Stimulated activated CD4-positive, alpha-beta T cell treated with anti-CD3 and anti-CD28 coated beads, TNF-alpha, amount 100 ng/mL, for 48 hours (primary cell): ENCODE measurements at places on chromosomes 4 and X.

DNA sequence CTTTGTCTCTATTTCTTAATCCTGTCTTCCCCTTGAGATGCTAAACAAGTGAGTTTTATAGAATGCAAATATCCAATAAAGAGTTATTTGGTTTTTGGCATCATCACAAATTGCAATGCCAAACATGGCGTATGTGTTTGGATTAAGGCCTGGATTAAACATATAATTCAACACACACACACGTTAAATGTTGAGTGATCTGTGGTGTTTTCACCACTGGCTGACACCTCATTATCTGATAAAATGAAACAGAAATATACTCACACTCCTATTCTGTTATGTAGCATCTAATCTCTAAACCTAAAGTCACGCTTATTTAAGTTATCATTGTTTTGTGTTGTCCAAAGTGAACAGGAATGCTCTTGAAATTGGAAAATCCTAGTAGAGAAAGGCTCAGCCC lies 506.2 kb downstream of the FSTL5 start:
- DNase-seq: no peak

GRCh38 chr4:161342881-161343568 lies 820.8 kb downstream of the FSTL5 start:
- no peak for DNase-seq

- DNase-seq: no peak
Observed at GRCh38 chrX:24646006-24646405, 1.1 kb downstream of the PCYT1B start.

- no peak for DNase-seq
Observed at GRCh38 chr4:114386637-114387233, 211.9 kb upstream of the UGT8 start.

GRCh38 chrX:15674841-15675489 lies 10.4 kb upstream of the CLTRN start:
- DNase-seq: peak; percentile 70

DNA sequence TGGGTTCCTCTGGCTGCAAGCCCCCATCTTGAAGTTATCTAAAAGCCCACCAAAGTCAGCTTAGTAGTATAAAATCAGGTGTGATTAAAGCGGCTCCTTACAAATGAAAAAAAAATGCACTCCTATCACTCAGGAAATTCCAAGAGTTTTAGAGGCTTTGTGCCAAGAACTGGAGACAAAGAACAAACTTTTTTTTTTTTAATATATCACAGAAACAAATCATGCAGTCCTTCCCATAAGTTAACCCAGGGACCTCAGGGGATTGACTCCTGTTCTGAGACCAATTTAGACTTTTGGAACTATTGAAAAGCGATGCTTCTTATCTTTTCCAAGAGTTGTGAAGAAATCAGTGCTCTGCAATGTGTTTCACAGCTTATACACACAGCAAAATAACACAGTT lies 53.6 kb downstream of the HHIP start:
- DNase-seq: no peak

- DNase-seq: no peak
Observed at GRCh38 chr4:89056953-89057398, at the start of gene FAM13A. TSS of gene FAM13A (minus strand) at chr4:89057185. CDS start at chr4:89056964, 221 bp downstream.

- DNase-seq: no peak
Observed at GRCh38 chr4:80007745-80008149, 65.3 kb downstream of the ANTXR2 start.

- DNase-seq: no peak
Observed at GRCh38 chr4:183130328-183131155, 31.5 kb downstream of the WWC2 start.

DNA sequence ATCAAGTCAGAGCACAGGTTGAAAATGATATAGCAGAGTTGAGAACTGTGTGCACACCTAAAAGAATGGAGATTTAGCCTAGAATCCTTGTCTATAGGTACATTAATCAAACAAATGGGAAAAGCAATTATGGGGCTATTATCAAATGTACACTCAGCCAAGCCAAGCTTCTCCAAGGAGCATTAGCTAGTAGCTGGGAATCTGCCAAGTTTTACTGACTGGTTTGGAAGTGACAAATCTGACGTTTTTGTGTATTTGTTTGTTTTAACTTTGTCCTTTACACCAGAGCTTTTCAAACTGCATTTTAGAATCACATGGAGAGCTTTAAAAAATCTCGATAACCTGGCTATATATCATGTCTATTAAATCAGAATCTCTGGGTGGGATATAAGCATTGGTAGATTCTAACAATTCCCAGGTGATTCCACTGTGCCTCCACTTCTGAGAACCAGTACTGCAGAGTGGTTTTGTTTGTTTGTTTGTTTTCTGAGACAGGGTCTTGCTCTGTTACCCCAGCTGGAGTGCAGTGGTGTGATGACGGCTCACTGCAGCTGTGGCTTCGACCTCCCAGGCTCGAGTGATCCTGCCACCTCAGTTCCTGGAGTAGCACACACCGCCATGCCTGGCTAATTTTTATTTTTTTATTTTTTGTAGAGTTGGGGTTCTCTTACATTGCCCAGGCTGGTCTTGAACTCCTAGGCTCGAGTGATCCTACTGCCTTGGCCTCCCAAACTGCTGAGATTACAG lies 279.8 kb downstream of the UNC5C start:
- no peak for DNase-seq

- no peak for DNase-seq
Observed at GRCh38 chrX:17798921-17799320, 61.6 kb downstream of the SCML1 start.

GRCh38 chr4:142883040-142883832 lies 37.1 kb upstream of the INPP4B start:
- no peak for DNase-seq

DNA sequence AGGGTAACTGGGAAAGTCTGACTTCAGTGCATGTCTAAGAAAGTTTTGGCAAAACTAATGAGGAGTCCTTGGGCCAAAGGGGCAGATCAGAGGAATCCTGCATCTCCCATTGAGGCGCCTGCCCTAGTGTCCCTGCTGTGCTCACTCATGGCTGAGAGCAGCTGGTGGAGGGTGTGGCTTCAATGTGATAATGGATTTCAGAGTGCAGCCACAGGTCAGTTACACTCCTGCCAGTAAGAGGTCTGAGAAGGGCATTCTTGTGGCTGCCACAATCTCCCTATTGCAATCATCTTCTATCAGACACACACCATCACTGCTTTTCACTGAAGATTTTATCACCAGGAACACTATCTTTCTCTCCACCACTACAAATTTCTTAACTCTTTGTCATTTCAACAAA lies 457.1 kb downstream of the MID1IP1 start:
- DNase-seq: no peak

GRCh38 chr4:15753786-15754185 lies 24.3 kb upstream of the CD38 start:
- DNase-seq: no peak

- no peak for DNase-seq
Observed at GRCh38 chrX:153526801-153527200, 9.4 kb downstream of the ATP2B3 start.

GRCh38 chr4:128427832-128428366 lies 140.3 kb upstream of the PGRMC2 start:
- no peak for DNase-seq

DNA sequence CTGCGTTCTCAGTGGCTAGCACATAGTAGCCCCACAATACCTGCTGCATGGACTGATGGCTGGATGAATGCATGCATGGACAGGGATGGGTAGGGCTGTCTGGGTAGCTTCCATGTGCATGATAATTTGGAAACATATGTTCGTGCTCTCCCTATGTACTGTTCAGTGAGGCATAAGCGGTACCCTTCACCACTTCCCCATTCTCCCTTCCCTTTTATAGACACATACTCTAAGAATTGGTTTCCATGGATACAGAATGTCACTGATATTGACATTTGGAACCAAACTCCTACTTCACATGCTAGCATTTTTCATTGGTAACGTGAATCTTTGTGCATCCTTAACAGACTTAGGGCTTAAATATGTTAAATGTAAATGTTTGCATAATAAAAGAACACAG lies 20.4 kb downstream of the USP46 start:
- DNase-seq: no peak

- DNase-seq: no peak
Observed at GRCh38 chr4:157045507-157046127, 30.3 kb upstream of the GLRB start.

- no peak for DNase-seq
Observed at GRCh38 chr4:7956270-7956808, 16.7 kb upstream of the AFAP1 start.

- no peak for DNase-seq
Observed at GRCh38 chr4:40557736-40558135, 71.9 kb downstream of the RBM47 start.

DNA sequence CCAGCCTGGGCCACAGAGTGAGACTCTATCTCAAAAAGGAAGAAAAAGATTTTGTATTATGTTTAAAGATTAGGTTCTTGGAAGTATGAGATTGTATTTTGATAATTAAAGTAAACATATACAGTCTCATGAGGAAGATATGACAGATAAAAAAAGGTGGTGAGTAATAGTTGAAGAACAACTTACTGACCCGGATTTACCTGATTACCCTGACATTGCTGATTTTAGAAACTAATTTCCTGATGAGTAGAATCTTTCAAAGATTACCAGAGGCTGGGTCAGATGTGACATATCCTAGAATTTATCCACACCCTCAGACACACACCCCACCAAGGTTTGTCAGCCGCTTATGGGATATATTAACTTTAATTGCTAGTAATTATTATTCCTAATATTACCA lies 9.5 kb downstream of the CDKL5 start:
- DNase-seq: no peak

DNA sequence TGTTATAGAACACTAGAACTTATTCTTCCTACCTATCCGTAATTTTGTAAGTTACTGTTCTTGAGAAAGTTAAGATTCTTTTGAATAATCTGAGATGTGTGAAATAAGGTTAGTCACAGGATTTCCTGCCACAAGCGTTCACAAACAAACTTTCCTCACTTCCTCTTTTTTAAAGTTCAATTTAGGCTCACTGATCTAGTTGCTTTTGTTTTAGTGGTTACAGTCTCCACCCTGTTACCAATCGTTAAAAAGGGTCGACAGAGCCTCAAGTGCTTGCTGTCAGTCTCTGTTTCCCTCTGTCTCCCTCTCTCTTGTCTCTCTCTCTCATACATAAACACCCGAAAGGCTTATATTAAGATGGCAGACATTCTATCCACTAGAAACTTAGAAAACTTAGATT lies 35.9 kb upstream of the STK26 start:
- no peak for DNase-seq

DNA sequence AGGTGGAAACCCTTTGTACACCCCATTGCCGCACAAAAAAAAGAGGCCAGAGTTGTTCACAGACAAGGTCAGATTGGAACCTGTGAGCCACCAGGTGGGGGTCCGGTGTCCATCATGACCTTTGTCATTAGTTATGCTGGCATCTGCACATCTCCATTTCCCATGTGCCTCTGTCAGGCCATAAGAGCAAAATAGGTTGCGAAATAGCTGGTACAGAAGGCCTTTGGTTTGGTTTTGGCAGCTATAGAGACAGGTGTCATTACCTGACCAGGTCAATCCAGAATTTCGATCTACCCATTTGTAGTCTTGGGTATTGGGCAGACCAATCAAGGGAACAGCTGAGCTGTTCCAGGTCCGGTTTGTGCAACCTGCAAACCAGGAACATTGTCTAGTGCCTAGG lies 6.6 kb downstream of the ERVMER34-1 start:
- no peak for DNase-seq

DNA sequence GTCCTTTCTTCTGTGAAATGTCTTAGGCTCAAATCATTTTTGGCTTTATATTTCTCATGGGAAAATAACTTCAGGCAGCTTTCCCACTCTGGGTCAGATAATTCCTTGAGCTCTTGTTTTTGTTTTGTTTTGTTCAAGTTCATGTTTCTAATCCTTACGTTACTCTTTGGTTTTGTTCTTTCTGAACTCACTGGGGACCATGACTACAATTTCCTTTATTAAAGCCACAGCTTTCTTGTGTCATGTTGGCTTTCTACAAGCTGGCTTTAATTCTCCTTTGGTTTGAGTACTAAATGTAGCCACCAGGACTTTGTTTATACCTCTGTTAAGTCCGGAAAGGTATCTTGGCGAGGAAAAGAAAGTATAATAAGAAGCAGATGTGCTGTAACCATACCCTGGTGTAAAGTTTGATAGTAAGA lies 30.8 kb upstream of the ANXA3 start:
- no peak for DNase-seq

GRCh38 chrX:107728371-107729099 lies 47.1 kb downstream of the TSC22D3 start:
- DNase-seq: no peak

DNA sequence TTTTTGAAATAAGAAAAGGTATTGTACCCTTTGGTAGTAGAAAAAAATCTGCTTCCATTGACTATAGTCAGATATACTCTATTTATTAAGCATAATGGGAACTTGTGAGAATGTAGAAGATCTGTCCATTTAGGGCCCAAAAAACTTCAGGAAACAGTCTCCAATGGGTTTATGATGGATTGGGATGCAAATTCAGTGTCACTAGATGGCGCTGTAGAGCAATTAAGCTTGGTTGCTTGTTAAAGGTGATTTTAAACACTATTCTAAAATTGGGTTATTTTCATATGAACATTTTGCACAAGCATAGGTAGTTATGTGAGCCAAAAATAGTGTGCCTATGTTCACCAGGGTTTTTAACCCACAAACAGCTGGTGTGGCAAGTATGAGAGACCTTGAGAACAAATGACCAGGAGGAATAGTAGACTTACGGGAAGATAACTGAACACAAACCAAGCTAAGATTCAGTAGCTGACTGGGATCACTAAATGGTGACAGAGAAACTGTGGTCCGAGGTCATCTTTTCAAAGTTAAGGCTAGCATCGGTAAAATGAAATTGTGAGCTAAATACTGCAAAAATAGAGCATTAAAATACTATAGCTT lies 80.3 kb upstream of the LSM6 start:
- DNase-seq: no peak
